Nephron progenitor cell (in vitro differentiated cells): ENCODE measurements at places on chromosomes 12 and 14.
A peak's percentile ranks its signal among the peaks of the same experiment; 100 is the strongest.

DNA sequence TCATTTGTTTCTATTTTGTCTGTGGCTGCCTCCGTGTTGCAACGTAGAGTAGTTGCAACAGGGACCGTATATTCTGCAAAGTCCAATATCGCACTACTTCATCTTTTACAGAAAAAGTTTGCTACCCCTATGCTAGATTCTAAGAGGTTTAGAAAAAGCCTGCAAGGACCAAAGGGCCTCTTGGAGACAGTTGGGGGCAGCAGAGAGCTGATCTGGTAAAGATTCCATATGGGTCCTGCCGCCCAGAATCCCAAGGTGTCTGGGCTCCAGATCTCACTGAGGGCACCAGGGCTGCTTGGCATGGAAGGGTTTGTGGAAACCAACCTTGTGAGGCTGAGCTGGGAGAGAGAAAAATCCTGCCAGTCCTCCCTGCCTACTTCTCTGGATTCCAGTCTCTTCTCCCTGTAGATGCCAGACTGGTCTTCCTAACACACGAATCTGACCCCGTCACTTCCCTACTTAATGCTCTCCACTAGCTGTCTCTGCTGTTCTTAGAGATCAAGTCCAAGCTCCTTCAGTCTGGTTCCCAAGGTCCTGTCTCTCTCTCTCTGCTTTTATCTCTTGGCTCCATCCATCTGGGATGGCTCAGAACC lies 74.6 kb downstream of the GLRX5 start:
- H3K27me3 ChIP-seq, result peaks cover 18% of the 10 kb centered on the region
- H3K36me3 ChIP-seq, result no peaks in the 10 kb centered on the region
- DNase-seq, result peak; percentile 66
- no peak overlapping the region for H3K27ac ChIP-seq
- no peak overlapping the region for H3K4me3 ChIP-seq

GRCh38 chr14:99207456-99207855 lies 64.5 kb downstream of the BCL11B start:
- H3K27ac ChIP-seq, result no peak overlapping the region
- DNase-seq, result no peak
- peaks cover 9% of the 10 kb centered on the region for H3K27me3 ChIP-seq
- H3K36me3 ChIP-seq, result no peaks in the 10 kb centered on the region

DNA sequence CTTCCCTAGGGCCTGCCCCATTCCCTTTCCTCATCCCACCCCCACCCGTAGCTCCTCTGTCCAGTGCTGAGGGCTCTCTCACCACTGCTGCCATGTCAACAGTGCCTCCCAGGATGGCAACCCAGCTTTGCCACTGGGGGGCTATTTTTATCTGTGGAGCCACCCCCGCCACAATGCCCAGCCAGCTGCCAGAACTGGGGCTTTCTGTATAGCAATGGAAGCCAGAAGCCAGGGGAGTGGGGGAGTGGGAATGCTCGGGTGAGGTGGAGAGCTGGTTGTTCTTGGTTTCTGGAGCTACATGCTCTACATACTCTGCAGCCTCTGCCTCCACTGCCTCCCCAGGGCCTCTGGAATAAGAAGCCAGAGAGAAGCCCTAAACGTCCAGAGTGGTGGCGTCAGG lies 8.9 kb downstream of the PDE1B start:
- peaks cover 34% of the 10 kb centered on the region for H3K4me1 ChIP-seq
- no peaks in the 10 kb centered on the region for H3K36me3 ChIP-seq
- H3K27me3 ChIP-seq, result peaks cover 35% of the 10 kb centered on the region
- H3K27ac ChIP-seq, result no peak overlapping the region

- peak overlapping the region; percentile 85 for H3K27ac ChIP-seq
- H3K27me3 ChIP-seq, result no peaks in the 10 kb centered on the region
- H3K4me1 ChIP-seq, result peaks cover 26% of the 10 kb centered on the region
- no peak for DNase-seq
- no peak overlapping the region for H3K4me3 ChIP-seq
These were observed 647.5 kb downstream of the C12orf50 start for GRCh38 chr12:87381742-87382141.

DNA sequence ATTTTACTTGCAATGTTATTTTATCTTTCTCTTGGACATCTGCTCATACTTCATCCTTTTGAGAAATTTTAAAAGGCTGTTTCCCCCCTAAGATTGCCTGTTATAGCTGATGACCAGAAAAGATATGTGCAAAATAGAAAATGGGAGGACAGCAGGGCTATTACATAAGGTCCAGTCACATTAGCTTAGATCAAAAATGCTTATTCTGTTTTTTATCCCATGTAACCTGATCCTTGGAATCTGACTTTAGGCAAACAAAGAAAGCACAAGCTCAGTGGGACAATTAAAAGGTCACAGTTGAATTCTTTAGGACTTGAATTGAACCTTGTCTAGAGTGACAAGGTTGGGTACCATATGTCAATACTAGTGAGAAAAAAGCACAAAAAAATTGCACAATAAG lies 65.1 kb upstream of the TRHDE start:
- no peak overlapping the region for H3K4me3 ChIP-seq
- no peaks in the 10 kb centered on the region for H3K36me3 ChIP-seq
- no peak for DNase-seq
- no peaks in the 10 kb centered on the region for H3K27me3 ChIP-seq

GRCh38 chr12:57983146-57983857 lies 41.9 kb downstream of the ATP23 start:
- peaks cover 3% of the 10 kb centered on the region for H3K27me3 ChIP-seq
- H3K27ac ChIP-seq, result no peak overlapping the region
- H3K36me3 ChIP-seq, result no peaks in the 10 kb centered on the region
- DNase-seq, result peak; percentile 53
- H3K4me1 ChIP-seq, result peaks cover 6% of the 10 kb centered on the region

DNA sequence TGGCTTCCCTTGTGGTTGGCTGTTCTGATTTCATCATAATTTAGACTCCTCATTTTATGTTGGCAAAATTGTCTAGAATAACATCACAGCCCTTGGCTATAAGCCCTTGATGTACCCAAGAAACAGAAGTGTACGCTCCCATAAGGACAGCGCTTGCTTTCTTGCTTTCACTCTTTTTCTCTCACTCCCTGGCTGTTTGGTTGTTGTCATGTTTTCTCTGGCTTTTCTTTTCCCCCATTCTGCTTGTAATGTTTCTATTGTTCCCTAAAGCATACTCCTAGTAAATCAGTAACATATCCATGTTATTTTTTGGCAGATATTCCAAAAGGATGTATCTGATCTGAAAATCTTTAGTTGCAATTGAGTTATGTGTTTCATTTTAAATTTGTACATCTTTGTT lies 530.5 kb downstream of the NOVA1 start:
- no peaks in the 10 kb centered on the region for H3K27me3 ChIP-seq
- no peak for DNase-seq
- no peak overlapping the region for H3K27ac ChIP-seq
- no peaks in the 10 kb centered on the region for H3K4me1 ChIP-seq

- peaks cover 18% of the 10 kb centered on the region for H3K36me3 ChIP-seq
- no peaks in the 10 kb centered on the region for H3K4me1 ChIP-seq
- H3K4me3 ChIP-seq, result no peak overlapping the region
- H3K27me3 ChIP-seq, result peaks cover 3% of the 10 kb centered on the region
These were observed 175.2 kb downstream of the PAWR start for GRCh38 chr12:79515530-79515935.

DNA sequence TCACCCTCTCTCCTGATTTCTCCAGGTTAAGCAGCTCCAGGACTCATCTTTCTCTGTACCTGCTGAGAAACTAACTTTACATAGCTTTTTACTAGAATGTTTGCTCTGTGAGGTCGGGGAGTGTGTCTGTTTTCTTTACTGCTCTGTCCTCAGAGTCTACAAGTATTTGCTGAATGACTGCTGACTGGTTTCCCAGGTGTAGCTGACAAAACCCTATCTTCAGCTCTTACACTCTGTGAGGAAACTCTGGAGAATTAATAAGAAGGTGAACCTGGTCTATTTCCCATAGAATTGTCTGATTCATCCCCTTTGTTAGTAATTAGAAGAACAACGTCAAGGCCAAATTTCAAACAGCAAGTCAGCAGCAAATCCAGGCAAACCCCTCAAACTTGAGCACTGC lies 226.8 kb downstream of the ZFP36L1 start:
- H3K27ac ChIP-seq, result peak overlapping the region; percentile 92
- no peak overlapping the region for H3K4me3 ChIP-seq
- peaks cover 3% of the 10 kb centered on the region for H3K27me3 ChIP-seq
- H3K4me1 ChIP-seq, result peaks cover 98% of the 10 kb centered on the region
- DNase-seq, result no peak

DNA sequence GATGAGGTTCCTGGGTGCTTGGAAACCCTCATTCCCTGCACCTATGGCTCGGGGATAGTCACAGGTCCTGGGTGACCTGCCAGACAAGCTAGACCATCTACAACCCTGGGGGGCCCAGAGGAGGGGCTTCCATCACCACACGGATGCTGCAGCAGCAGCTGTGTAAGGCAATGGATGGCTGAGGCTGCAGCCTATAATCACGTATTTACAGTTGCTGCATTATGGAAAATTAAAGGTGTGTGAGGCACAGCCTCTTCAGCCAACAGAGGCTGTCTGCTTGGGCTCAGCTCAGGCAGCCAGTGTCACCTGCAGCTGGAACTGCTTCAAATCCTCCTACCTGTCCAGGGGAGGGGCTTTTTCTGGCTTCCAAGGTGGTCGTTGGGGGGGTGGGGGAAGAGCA lies 268.1 kb downstream of the CACNA1C start:
- no peak overlapping the region for H3K4me3 ChIP-seq
- H3K27me3 ChIP-seq, result peaks cover 45% of the 10 kb centered on the region
- H3K36me3 ChIP-seq, result no peaks in the 10 kb centered on the region
- H3K27ac ChIP-seq, result no peak overlapping the region
- H3K4me1 ChIP-seq, result peaks cover 60% of the 10 kb centered on the region
- DNase-seq, result no peak

- no peaks in the 10 kb centered on the region for H3K4me1 ChIP-seq
- H3K27ac ChIP-seq, result no peak overlapping the region
- H3K36me3 ChIP-seq, result no peaks in the 10 kb centered on the region
These were observed 88.5 kb upstream of the ANO2 start for GRCh38 chr12:6033546-6033945.

DNA sequence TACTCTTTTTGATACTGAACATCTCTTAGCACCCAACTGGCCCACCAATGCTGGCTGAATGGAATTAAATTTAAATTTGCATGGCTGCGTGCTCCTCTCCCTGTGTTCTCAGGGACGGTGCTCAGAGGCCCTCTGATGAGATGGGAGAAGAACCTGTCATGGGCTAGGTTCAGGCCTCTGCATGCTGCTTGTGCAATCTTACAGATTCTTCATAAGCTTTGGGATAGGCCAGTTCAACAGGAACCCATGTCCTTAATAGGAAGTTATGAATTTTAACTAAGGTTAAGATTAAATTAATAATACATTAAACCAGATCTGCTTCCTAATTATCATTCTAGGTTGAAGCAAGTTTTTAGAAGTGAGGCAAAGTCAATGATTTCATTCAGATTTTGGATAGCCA lies 119.7 kb upstream of the LRIG3 start:
- no peak overlapping the region for H3K4me3 ChIP-seq
- H3K4me1 ChIP-seq, result peaks cover 90% of the 10 kb centered on the region
- no peaks in the 10 kb centered on the region for H3K27me3 ChIP-seq
- no peaks in the 10 kb centered on the region for H3K36me3 ChIP-seq

- peaks cover 5% of the 10 kb centered on the region for H3K36me3 ChIP-seq
- peaks cover 6% of the 10 kb centered on the region for H3K4me1 ChIP-seq
These were observed 25.9 kb downstream of the PKP2 start for GRCh38 chr12:32870716-32871115.
